Testis (tissue), 5 donors: ENCODE measurements at places on chromosomes 3 and 15. TPM values are rescaled to one million over a fixed set of nuclear protein-coding genes. Genes with fewer than 3 reads are reported as not detected.

The GOLGA6L4 gene
- 21.3 TPM for total RNA-seq

The CAND2 gene
- total RNA-seq = 118 TPM

The ABHD5 gene
- 22.8 TPM for total RNA-seq

The PRICKLE2 gene
- total RNA-seq = 10.1 TPM

The GATA2 gene
- total RNA-seq = 13.5 TPM

The ATP8B4 gene
- 6.1 TPM for total RNA-seq

- peaks cover 15% of the 10 kb centered on the region for H3K4me1 ChIP-seq
- no peaks in the 10 kb centered on the region for H3K27me3 ChIP-seq
- no peak overlapping the region for H3K27ac ChIP-seq
- H3K4me3 ChIP-seq = no peak overlapping the region
These were observed 7.9 kb downstream of the FAH start for GRCh38 chr15:80160570-80161156.

GRCh38 chr3:30486368-30486767 lies 120.0 kb upstream of the TGFBR2 start:
- H3K4me3 ChIP-seq = no peak overlapping the region
- DNase-seq = no peak
- H3K4me1 ChIP-seq = no peaks in the 10 kb centered on the region
- no peaks in the 10 kb centered on the region for H3K36me3 ChIP-seq
- no peaks in the 10 kb centered on the region for H3K27me3 ChIP-seq

DNA sequence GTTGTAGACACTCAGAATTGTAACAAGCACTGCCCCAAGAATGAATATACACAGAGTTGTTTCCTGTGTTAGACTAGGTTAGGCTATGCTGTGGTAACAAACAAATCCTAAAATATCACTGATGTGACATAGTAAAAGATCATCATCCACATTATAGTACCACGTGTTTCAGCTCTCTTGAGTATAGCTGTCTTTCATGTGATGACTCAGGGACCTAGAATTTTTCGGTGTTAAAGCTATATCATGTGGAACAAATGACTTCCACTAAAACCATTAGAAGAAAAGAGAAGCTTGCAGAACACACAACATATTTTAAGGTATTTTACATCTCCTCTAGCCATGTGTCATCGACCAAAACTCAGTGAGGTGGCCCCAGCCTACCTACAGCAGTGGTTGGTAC lies 307.9 kb upstream of the RBMS3 start:
- no peaks in the 10 kb centered on the region for H3K27me3 ChIP-seq
- H3K4me3 ChIP-seq = no peak overlapping the region
- no peak for DNase-seq
- H3K4me1 ChIP-seq = no peaks in the 10 kb centered on the region

- no peak for DNase-seq
- H3K36me3 ChIP-seq = no peaks in the 10 kb centered on the region
These were observed 345.1 kb downstream of the PLOD2 start for GRCh38 chr3:145815707-145816413.

- no peaks in the 10 kb centered on the region for H3K36me3 ChIP-seq
- H3K4me3 ChIP-seq = no peak within 1 kb of the TSS
- H3K27me3 ChIP-seq = no peaks in the 10 kb centered on the region
- H3K4me1 ChIP-seq = peaks cover 6% of the 10 kb centered on the region
These were observed at the start of gene PSTPIP1 for GRCh38 chr15:76994971-76995945. PSTPIP1 (plus strand) TSS chr15:76995126; CDS start chr15:76995574, 448 bp downstream.

GRCh38 chr3:116920826-116921610 lies 211.4 kb downstream of the TUSC7 start:
- no peak overlapping the region for H3K27ac ChIP-seq
- no peak overlapping the region for H3K4me3 ChIP-seq
- no peaks in the 10 kb centered on the region for H3K36me3 ChIP-seq
- no peak for DNase-seq
- H3K4me1 ChIP-seq = no peaks in the 10 kb centered on the region
